Activated gamma-delta T cell treated with anti-CD3 and anti-CD28 coated beads, Interleukin-2, amount 50 U/mL, for 16 hours (primary cell): ENCODE measurements at places on chromosomes 3 and 15.

- no peak for DNase-seq
Observed at GRCh38 chr3:64627471-64628321, 60.1 kb downstream of the ADAMTS9 start.

DNA sequence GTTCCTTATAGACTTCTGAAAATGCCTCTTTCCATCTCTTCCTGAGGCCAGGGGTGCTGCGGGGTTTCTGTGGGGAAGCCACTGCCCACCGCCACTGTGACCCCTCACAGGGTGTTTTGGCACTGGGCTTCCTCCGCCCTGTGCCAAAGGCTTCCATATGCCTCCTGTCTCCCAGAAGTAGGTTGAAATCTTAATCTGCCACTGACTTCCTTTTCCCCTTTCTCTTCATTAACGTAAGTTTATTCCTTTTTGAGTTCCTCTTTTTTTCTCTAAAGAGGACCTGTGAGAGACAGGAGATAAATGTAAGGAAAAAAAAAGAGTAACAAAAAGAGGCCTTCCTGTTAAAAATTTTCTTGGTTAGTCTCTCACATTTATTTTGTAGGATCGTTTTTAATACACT lies 220.5 kb downstream of the CTNNB1 start:
- no peak for DNase-seq

- DNase-seq, result no peak
Observed at GRCh38 chr3:140276703-140277102, 341.7 kb downstream of the CLSTN2 start.

GRCh38 chr3:51379301-51379700 lies 5.8 kb upstream of the MANF start:
- DNase-seq, result no peak

- DNase-seq, result no peak
Observed at GRCh38 chr3:166560253-166560652, 723.0 kb upstream of the BCHE start.

DNA sequence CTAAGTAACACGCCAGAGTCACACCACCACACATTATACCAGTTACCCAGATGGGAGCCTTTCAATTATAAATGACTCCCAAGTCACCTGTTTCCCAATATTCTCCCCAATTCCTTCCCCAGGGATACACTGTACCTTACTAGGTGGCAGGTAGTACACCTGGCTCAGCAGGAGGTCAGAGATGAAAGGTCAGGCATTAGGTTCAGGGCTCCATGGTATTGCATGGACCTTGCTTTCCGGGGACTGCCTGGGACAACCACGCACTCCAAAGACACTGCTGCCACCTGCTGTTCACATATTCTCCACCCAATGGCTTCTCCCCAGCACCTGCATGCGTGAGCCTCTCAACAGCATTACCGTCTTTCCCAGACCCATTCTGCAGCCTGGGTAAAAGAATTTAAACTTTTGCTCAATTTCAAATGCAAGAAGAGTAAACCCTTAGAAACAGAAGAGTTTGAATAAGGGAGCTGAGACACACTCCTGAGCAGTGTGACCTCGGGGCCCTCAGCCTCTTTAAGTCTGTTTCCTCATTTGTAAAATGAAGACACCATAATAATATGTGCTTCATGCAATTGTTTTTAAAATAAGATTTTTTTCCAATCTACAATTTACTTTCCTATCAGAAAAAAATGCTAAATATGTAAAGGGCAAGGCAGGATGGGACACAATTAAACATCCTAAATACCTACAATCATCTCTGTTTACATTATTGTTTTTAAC lies 28.0 kb upstream of the LACTB start:
- peak; percentile 51 for DNase-seq

GRCh38 chr3:138187296-138188012 lies at the start of gene ARMC8:
TSS of gene ARMC8 (plus strand) at chr3:138187301. CDS start at chr3:138187555, 254 bp downstream.
- no peak for DNase-seq

DNA sequence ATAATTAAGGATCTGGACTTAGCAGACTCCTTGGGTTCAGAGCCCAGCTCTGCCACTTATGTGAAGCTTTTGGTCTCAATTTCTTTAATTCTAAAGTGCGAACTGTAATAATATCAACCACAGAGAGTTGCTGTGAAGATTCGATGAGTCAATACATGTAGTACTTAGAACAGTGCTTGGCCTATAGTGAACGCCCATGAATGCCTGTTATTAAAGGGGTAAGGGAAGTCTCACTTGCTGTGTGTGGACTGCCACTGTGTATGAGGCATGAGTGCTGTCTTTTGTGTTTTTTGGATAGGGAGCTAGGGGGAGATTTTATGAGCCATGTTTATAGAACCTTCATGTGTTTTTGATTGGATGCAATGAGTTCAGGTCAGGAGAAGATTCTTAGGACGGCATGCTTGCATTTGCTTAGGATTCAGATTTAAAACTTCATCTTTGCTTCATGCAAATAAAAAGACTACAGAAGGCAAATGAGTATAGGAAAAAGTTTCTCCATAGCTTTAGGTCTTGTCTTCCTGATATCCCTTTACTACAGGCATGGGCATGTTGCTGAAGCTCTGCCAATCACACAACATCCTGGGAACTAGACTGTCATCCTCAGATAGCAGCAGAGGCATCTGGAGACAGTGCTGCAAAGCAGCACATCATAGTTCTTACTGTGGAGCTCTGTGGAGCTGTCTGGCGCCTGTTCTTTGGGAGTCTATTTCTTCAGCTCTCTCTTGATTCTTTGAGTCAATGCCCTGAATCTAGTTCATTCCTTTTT lies 50.0 kb downstream of the PLS1 start:
- no peak for DNase-seq

- no peak for DNase-seq
Observed at GRCh38 chr3:111949712-111950111, 29.1 kb upstream of the ABHD10 start.

DNA sequence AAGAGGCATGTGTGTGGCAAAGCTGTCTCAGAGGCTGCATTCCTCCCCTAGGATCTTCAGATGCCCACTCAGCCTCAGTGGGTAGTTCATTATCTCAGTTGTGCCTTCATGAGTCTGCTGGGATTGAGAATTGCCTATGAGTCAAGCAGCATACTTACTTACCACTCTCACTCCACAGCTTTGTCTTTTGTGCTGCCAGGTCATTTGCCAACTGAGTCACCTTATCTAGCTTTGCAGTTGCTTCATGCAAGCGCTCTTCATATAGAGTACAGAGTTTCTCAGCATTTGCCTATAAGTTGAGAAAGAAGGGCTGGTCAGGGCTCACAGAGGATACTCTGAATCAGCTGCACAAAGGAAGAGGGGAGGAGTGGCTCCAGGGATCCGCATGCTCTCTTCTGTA lies 89.5 kb downstream of the MYH15 start:
- DNase-seq, result no peak

DNA sequence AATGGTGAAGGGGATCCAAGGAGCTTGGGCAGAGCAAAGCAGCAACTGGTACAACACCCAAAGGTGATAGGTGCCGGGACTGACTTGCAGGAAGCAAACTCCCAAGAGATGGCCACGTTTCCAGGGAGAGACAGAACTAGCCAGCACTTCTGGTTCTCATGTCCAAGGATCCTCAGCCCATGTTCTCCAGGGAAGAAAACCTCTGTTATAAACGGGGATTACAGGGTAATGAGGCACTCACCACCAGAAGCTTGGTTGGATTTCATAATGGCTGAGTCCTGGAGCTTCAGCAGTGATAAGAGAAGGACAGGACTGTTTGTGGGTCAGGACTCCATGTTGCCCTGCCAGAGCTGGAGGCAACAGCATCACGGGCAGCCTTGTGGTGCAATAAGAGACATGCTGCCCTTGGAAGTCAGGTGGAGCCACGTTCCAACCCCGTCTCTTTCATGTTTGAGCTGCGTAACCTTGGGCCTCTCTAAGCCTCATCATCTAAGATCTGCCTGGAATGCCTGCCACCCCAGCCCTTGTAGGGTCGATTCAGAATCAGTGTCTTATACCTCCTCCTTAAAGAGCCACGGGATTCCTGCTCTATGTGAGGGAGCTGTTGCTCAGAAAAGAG lies 181.0 kb downstream of the ABHD5 start:
- DNase-seq, result no peak

DNA sequence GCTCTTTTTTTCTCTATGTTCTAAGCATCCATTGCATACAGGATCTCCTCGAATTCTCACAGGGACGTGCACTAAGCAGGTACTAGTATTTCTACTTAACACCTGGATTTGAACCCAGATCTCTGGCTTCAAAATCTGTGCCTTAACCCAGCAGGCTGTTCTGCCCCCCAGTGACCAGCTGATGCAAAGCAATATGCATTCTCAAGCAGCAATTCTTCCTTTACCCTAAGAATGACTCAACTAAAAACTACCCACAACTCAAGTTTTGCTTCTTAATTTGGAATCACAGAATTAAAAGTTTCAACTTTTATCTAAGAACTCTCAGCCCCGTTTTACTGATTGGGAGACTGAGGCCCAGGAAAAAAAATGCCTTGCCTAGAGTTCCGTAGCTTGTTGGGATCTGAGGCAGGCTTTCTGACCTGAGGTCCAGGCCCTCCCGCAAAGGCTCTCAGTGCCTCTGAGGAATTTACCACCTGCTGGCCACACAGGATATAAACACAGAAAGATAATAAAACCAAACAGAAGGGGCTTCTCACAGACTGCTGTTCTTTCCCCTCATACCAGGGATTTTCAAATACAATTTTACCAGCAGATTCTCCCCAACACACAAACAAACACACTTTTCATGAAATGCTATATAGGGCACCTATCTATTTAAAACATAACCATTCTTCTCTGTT lies 115.4 kb upstream of the RAD18 start:
- no peak for DNase-seq

DNA sequence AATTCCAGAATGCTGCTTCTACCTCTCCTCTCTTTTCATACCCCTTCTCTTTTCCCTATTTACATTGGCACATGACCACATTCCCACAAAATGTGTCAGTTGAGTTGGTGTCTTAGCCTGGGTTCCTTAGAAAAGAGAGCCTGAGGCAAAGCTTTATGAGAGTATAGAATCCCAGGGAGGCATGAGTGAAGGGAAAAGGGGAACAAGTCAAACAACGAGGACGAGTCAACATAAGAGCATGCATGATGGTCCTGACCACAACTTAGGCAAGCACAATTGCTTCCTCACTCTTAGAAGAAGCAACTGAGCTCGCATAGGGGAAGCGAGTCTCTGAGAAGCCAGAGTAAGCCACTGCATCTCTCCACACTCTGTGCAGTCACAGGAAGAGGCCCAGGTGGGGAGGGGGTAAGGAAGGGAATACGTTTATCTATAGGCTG lies 15.4 kb upstream of the ZNF774 start:
- no peak for DNase-seq

DNA sequence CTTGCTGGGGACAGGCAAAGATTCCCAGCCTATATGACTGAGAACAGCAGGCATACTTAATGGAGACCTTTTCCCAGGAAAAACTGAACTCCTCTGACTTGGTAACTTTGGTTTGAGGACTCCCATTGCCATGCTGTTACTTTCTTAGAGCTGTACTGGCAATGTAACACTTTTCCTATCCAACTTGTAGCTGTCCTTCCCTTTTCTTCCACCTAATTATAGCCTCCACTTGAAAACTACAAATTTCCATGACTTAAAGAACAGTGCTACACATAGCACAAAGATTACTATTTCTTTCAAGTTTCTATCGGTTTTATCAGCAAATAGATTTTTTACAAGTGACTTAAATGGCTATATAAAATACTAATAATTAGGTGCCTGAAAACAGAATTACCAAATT lies 116.9 kb downstream of the GSK3B start:
- no peak for DNase-seq

DNA sequence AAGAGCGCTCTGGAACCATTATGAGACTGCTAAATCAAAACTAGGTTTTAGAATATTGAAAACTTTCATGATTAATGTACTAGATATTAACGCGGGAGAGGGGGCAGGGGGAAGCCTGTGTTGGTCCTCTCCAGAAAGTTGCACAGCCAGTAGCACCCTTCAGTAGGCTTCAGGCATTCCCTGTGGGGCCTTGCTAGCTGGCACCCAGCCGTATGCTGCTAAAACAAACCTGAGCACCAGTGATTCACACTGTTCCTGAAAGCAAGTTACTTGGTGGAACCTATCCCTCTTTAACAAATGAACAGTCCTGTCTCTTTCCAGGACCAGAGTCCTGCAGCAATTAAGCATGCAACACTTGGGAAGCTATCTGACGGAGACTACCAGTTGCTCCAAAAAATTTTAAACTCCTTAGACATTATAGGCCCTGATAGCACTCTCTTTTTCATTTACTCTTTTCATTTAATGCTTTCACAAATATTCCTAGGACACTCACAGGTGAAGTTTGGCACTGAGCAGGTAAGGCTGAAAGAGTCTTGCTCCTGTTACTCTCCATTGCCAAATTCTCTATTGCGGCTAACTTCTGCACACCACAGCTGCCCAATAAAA lies 1.2 kb upstream of the ATRIP start:
- DNase-seq, result no peak

DNA sequence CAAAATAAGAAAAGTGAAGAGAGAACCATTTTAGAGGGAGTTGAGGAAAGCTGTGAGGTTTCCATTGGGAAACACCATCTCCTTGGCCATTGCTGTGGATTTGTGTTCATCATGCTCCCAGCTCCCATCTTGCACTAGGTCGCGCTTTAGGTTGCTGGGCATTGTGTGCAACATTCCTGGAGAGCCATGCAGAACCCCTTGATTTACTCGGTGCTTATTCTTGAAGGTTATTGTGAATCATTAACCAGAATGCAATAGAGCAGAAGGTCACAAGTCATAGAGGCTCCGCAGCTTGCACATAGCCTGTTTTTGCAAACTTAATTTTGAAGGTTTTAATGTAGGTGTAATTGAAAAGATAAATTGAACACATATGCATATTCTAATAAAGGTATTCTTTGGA lies 239.2 kb upstream of the IL12A start:
- DNase-seq, result no peak

DNA sequence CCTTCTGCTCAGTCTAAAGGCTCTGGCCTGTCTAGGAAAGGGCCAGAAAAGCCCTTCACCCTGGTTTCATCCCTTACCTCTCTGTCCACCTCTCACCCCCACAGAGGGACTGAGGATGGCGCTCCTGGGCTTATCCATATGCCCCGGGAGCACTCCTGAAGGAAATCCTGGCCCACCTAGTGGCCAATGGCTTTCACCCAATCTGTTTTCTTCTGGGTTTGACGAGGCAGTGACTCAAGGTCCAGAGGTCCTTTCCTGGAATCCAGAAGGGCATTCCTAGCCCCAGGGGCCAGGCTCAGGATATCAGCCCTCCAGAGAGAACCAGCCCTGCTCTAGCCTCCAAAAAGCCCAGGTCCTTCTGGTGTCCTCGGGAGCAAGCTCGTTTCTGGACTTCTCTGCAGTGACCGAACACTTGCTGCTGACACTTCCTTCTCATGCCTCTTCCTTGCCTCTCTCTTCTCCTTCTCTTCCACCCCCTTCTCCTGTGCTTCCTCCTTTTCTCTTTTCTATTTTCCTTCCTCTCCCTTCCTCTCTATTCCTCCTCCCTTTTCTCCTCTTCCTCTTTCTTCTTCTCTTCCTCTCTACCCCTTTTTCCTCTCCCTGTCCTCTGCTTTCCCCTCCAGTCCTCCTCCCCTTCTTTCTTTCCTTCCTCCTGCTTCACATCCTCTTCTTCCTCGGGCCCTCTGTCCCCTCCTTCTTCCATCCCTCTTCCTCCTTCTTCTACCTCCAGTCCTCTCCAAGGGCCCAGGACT lies 59.6 kb downstream of the RHCG start:
- DNase-seq, result no peak

GRCh38 chr15:39427705-39428104 lies 153.2 kb upstream of the THBS1 start:
- no peak for DNase-seq

- DNase-seq, result no peak
Observed at GRCh38 chr3:188126934-188127333, 27.0 kb upstream of the LPP start.
